PC-9 (cell line): ENCODE measurements at places on chromosomes 6 and 20. TPM values are rescaled to one million over a fixed set of nuclear protein-coding genes. Genes with fewer than 3 reads are reported as not detected.
A peak's percentile ranks its signal among the peaks of the same experiment; 100 is the strongest.

- DNase-seq, result peak; percentile 8
These were observed 238.0 kb upstream of the MAN1A1 start for GRCh38 chr6:119587537-119587936.

GRCh38 chr6:93423542-93423941 lies 4.2 kb upstream of the EPHA7 start:
- DNase-seq, result peak; percentile 30

DNA sequence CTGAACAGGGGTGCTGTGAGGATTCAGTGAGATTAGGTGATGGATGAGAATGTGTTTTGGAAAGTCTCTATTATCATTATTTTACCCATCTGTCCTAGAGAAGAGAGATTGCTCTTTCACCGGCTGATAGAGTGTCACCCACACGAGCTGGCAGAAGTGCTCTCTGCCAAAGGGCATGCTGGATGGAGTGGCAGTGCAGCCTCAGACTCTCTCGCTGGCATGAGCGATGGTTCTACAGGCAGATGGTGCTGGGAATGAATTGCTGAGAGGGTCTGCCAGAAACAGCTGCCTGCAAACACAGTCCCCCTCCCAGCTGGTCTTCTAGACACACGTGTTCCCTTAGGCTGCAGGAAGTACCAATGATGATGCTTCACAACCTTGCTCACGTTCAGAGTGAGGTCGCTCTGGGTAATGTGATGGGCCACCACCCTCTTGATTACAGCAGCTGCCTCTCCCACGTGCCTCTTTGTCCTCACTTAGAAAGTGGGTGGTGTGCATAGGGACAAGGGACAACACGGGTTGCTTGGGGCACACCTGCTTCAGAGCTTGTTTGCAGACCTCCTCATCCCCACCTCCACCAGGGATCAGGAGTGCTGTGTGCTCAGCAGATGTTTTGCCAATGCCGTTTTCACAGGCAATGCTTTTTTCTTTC lies 84.7 kb downstream of the FOXA2 start:
- no peak for DNase-seq

GRCh38 chr6:5684320-5685053 lies 322.2 kb downstream of the NRN1 start:
- no peak for DNase-seq

GRCh38 chr6:63543982-63544381 lies 28.3 kb upstream of the LOC128125822 start:
- DNase-seq, result no peak

DNA sequence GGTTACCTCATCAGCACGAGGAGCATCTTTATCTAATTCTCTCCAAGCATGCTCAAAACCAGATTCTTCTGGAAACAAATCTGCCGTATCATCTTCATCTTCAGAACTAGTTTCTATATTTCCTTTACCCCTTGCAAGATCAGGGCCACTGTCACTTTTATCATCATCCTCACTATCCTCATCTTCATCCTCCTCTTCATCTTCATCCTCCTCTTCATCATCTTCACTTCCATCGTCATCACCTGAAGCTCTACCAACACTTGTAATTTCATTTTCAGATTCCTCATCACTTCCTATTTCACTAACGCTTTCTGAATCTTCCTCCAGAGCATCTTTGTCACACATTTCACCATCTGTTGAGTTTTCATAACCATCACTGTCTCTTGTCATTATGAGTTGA lies 8.9 kb downstream of the ESF1 start:
- no peak for DNase-seq

- DNase-seq, result peak; percentile 99
These were observed 27.0 kb upstream of the TBC1D7 start for GRCh38 chr6:13355043-13355945.

The ID4 gene
- total RNA-seq, result 4.4 and 5.9 TPM in 2 replicates

The COL10A1 gene
- not detected in 2 replicates for total RNA-seq

The AVP gene
- total RNA-seq, result not detected in 2 replicates

The SUPT3H gene
- total RNA-seq, result 9.0 and 9.2 TPM in 2 replicates

The SLC22A1 gene
- total RNA-seq, result 0.25 TPM in 1 of 2 replicates, not detected in the other

The TMC2 gene
- not detected in 2 replicates for total RNA-seq

The FOXF2 gene
- not detected in 2 replicates for total RNA-seq
